ENCODE measurements at places on chromosomes 13 and 19.

- DNase-seq, result no peak
Observed at GRCh38 chr19:17749912-17750317, 1.4 kb upstream of the FCHO1 start.

GRCh38 chr13:45335397-45336024 is 5.5 kb downstream of the TPT1 start:
- no peak for DNase-seq

DNA sequence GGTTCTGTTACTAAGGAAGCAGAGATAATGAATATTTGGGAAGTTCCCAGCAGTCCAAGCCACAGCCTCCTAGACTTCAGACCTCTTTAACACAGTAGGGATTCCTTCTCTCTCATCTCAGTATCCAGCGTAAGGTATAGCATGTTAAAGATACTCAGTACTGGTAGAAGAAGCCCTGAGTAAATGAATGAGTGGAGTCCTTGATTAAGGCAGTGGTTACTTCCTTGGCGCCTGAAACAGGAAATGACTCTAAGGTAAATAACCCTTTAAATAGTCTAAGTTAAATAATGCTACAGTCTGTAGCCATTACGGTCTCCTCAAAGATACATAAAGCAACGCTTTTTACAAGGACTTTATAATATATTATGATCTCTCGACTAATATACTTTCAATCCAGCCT is 650.8 kb upstream of the MIR17HG start:
- DNase-seq, result no peak

- peak; percentile 72 for DNase-seq
Observed at GRCh38 chr19:38387550-38388348, at the start of gene GGN. GGN (minus strand) TSS chr19:38388034; CDS start chr19:38387261, 773 bp downstream.

DNA sequence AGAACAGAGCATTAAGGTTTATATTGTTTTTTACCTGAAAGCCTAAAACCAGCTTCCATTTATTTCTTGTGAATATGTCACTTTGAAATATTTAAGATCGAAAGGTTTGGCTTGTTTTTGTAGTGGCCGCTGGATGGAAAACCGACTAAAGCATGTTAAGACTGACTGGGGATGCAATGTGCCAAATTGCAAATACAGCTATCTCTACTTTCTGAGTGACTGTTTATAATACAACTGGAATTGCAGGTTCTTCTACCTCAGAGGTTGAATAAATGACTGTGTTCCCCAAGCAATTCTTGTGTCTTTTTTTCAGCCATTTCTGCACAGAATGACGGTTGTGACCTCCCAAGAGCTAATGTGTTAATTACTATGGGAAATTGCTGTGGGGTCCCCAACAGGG is 50.0 kb upstream of the TMTC4 start:
- DNase-seq, result no peak

GRCh38 chr13:113848431-113849260 is 15.2 kb downstream of the GAS6 start:
- no peak for DNase-seq

- no peak for DNase-seq
Observed at GRCh38 chr13:49419276-49419675, 24.6 kb downstream of the CAB39L start.

GRCh38 chr19:49364083-49364737 is 533 bp downstream of the DKKL1 start:
- no peak for DNase-seq

GRCh38 chr13:33927315-33927714 is 109.4 kb downstream of the RFC3 start:
- DNase-seq, result no peak

- DNase-seq, result no peak
Observed at GRCh38 chr19:558770-559439, 13.5 kb upstream of the BSG start.

DNA sequence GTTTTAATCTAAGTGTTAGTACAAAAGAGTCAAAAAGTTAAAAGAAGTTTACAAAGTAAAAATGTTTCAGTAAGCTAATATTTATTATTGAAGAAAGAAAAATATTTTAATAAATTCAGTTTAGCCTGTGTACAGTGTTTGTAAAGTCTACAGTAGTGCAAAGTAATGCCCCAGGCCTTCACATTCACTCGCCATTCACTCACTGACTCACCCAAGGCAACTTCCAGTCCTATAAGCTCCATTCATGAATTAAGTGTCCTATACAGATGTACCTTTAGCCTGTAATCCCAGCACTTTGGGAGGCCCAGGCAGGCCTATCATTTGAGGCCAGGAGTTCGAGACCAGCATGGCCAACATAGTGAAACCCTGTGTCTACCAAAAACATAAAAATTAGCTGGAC is 24.1 kb upstream of the AKAP11 start:
- DNase-seq, result no peak

GRCh38 chr13:109738298-109738746 is 48.1 kb downstream of the IRS2 start:
- DNase-seq, result no peak

DNA sequence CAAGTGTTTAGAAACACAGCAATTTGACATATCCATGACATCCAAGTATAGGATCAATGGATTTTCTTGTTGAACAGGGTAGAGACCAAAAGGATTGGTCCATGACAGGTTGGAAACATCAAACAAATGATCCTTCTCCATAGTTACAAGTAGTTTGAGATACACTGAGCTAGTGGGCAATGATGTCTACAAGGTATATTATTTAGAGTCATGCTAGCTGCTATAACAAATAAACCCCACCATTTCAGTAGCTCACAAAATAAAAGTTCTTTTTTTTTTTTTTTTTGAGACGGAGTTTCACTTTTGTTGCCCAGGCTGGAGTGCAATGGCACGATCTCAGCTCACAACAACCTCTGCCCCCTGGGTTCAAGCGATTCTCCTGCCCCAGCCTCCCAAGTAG is 4.9 kb upstream of the HAUS5 start:
- no peak for DNase-seq

DNA sequence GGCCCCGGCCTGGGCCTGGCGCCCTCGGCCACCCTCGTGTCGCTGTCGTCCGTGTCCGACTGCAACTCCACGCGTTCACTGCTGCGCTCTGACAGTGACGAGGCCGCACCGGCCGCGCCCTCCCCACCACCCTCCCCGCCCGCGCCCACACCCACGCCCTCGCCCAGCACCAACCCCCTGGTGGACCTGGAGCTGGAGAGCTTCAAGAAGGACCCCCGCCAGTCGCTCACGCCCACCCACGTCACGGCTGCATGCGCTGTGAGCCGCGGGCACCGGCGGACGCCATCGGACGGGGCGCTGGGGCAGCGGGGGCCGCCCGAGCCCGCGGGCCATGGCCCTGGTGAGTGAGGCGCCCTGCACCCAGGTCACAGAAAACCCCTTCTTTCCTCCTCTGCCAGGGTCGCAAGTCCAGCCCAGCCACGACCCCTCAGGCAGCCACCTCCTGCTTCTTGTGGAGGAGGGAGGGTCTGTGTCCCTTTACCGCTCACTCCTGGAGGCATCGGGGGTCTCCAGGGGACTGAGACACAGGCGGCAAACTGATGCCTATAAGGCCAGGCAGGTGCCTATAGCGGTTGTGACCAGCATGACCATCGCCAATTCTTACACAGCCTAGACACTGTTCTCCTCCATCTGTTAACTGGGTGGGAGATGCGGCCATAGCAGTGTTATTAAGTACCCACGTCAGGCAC is 4.2 kb downstream of the TTC9B start:
- DNase-seq, result no peak

- no peak for DNase-seq
Observed at GRCh38 chr13:80755910-80756309, 415.0 kb upstream of the SPRY2 start.

GRCh38 chr13:94480672-94481145 is 1.2 kb upstream of the DCT start:
- no peak for DNase-seq

DNA sequence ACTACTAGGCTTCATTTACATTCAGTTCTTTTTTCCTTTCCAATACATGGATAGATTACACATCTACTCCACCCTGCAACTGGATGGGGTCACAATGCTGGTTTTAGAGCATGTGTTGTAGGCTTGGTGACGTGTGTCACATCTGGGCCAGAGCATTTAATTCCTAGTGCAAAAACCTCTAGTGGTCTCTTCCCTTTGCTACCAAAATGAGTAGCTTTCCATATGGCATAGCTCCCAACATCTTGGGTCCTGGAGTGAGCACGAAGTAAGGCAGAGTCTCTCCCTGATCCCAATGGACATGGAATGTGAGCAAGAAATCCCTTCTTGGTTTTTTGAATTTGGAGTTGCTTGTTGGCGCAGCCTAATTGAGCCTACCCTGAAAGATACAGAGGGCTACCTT is 51.7 kb downstream of the TNFSF11 start:
- no peak for DNase-seq

- no peak for DNase-seq
Observed at GRCh38 chr13:44125943-44126469, 246.3 kb downstream of the LACC1 start.

DNA sequence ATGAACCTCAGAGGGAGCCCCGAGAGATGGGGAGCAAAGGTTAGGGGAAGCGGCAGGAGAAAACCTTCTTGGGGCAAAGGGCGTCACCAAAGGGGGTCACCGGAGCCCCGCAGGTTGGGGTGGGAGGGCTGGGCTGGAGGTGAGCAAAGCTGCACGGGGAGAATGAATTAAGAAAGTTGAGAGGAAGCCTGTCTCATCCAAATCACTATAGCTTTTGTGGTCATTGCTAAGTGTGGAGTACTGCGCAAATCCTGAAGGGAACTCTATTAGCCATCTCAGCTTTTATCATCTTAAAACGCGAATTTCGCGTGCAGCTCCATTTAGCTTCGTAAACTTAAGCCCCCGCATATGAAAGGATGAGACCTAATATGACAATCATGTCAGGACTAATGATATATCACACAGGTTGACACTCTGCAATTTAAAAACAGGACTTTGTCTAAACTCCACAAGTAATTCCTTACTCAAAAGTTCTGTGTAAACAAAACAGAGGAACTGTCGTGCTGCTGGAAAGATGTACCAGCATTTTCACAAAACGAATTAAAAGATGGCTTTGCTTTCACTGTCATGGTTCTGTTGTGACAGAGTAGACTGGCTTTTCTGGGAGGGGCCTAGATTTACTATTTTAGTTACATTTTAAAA is 631 bp downstream of the LACC1 start:
- DNase-seq, result no peak

DNA sequence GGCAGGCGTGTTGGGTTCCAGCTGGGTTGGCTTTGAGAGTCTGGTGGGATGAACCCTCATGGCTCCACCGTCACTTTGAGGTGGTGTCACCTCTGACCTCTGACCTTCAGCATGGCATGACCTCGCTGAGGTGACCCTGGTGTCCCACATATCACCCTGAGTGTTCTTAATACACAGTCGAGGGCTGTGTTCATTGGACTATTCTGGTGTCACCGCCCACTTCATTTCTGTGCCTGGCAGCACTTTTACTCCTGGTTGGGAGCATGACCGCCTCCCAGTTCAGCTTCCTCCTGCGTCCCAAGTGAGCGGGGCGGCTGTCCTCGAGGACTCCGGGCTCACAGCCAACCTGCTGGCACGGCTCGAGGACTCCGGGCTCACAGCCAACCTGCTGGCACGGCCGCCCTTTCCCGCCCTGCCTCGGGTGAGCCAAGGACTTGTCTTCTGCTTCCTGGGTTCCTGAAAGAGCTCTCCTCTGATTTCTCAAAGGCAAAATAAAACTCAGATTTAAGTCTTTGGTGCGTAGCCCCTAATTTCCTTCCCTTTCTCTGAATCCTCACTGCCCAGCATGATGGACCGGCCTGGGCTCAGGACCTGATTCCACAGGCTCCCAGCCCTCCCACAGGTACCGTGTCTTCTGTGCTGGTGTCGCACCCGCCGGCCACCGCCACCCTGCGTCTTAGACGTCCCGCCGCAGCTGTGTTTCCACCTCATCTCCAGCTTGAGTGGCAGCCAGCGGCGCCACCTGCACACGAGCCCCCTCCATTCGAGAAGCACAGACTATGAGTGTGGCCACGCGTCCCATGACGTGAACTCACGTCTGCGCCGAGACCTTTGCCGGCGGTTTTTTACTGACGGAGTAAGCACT is 10.4 kb downstream of the ATP4B start:
- no peak for DNase-seq

GRCh38 chr13:55516610-55517009 is 1624.1 kb upstream of the PRR20A start:
- DNase-seq, result no peak

DNA sequence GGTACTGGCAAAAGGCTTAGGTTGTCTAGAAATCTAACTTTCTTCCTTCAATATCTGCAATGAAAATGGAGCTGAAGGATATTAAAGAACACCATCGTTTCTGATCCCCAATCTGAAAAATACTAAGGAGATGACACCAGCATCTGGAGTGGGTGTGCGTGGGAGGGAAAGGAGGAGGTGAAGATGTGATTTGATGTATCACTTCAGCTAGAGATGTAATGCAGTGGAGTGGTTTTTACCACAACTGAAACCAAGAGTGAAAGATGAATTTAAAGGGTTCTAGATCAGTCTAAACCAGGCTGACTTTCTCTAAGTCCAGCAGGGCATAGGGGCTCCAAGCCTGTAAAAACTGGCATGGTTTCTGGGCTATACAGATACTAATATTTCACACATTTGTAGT is 148.4 kb downstream of the AKAP11 start:
- peak; percentile 62 for DNase-seq

DNA sequence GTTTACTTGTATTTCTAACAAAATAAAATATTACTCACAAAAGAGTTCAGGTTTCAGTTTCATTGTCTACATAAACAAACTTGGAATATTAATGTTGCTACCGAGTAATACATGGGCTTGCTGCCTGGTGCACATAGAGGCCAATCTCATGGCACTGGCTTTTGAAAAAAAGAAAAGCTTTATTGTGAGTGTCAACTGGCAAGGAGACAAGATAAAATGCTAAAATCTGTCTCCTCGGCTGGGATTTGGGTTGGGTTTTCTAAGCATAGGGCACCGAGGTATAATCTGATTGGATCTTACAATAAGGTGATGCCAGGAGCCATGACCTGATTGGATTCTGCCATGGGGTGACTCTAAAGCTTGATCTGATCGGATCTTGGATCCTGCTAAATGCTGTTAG is 1519.9 kb upstream of the MIR17HG start:
- no peak for DNase-seq

- DNase-seq, result no peak
Observed at GRCh38 chr13:109012115-109012514, 382.7 kb downstream of the MYO16 start.

DNA sequence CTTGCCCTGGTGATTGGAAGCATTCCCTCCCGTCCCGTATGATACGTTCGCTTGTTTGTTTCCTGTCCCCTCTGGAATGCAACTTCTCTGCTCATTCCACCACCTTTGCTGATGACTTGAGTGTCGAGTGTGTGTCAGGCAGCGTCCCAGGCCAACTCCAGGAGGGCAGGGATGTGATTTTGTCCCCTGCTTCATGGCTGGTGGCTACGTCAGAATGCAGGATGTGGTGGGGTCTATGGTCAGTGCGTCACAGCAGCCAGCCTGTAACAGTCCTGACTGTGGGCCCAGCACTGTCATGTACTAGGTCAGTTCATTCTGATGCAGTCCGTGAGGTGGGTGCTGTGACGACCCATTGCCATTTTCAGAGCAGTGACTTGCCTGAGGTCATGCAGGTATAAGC is 16.2 kb downstream of the BRSK1 start:
- DNase-seq, result no peak

DNA sequence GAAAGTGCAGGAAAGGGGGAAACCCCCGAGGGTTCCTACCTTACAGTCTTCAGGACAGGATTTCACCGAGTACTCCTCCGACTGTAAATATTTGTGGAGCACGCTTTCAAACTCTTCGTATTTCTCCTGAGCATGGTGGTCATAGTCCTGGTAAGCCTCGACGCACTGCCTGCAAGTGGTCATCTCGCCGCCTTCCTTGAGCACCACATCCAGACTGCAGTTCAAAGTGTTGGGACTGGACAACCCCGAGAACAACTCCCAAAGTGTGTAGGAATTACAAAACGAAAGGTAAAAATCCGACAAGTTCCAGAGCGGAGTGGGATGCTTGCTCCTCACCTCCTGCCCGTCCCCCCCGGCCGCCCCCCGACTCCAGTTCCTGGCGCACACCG is 349.7 kb downstream of the LIG4 start:
- DNase-seq, result no peak

All from stimulated activated CD4-positive, alpha-beta T cell treated with anti-CD3 and anti-CD28 coated beads, Interleukin-2, amount 100 ng/mL, for 4 hours (primary cell).